Activated CD4-positive, alpha-beta T cell treated with anti-CD3 and anti-CD28 coated beads, Interleukin-2, amount 50 U/mL, for 16 hours (primary cell): ENCODE measurements at places on chromosomes 7 and 10.

DNA sequence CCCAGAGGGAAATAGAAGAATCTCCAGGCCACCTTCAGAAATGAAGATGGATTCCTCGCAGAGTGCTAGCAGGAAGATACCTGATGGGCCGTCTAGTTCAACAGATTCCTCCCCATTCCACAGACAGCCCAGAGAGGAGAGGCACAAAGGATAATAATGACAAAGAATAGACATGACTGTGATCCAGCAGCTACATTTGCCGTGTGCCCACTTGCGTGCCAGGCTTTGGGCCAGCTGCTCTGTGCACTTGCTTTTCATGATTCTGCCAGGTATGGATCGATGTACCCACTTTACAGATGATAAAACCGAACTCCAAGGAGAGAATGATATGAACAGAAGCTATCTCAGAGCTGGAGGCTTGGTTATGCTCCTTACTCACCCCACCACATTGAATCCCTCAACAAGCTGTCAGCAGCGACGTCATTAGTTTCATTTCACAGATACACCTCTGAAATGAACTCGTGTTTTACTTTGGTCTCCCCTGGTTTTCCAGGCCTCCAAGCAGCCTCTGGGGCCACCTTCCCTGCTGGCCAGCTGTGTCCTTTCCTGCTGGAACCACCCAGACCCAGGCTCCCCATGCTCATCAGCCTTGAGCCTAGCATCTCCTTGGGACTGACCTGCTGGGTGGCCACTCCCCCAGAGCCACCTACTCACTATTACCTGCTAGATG, 11.9 kb upstream of the WDFY4 start:
- DNase-seq = no peak

DNA sequence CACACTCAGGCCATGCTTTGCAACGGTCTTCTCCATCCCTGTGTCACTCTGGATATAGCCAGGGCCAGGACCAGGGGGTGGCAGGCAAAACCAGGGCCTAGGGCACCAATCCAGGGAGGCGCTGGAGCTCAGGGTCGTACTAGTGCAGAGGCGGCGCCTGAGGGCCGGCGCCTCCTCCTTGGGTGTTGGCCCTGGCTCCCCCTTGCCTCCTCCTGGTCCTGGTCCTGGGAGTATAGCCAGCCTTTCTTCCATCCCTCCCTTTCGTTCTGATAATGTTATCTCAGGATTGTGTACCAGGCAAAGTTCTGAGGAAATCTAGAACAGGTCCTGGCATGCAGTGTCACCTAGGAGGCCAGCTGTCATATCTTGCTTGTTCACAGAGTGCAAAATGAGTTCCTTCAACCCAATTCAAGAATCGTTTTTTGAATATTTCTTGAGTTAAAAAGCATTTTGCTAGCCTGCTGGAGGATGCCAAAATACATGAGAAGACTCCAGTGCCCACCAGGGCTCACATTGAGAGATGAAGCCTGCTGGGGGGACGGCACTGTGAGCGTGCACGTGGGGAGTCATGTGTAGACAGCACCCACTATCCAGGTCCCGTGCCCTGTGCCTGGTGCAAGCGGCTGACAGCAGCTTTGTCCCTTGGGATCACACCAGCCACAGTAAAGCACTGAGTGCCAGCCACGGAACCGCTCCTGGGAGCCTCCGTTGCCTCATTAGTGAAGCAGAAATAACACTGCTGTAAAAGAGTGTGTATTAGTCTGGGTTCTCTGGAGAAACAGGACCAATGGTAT, 106.9 kb upstream of the C7orf33 start:
- DNase-seq = no peak

GRCh38 chr10:85315657-85316056, 987.3 kb downstream of the CCSER2 start:
- no peak for DNase-seq

GRCh38 chr10:88172159-88172558, 308.7 kb downstream of the PTEN start:
- no peak for DNase-seq

DNA sequence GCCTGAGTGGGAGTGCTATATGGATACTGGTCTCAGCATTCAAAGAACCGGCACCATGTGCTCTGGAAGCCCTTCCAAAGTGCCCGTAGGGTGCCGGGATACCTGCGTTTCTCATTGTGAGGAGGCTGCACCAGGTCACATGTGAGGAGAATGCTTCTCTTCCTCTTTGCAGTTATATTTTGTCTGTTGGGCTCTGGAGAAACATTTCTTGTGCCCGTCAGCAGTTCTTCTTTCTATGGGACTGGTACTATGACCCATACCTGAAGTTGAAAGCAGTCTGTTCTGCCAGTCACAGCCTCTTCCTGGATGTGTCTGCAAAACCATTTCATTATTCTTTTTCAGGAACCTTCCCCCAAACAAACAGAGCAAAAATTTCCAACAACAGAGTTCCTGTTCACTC, 465.0 kb downstream of the SUGCT start:
- no peak for DNase-seq

DNA sequence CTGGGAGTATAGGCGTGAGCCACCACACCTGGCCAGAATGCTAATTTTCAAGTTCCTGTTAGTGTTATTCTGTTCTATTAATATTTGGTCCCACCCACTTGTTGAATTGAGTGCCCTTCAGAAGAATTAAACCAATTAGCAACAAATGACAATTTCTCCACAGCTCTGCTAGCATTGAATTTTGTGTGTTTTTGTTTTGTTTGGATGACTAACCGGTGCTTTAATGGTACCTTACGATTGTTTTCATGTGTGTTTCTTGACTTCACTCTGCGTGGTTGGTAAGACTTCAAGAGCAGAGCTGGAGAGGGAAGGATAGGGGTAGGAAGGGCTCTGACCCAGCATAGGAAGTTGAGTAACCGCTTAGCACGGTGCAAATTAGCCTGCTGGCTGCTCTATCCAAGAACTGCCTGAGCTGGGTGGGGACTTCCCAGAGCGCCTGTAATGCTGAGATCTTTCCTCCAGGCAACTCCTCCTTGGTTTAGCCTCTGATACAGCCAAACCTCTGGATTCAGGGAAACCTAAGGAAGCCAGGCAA, 4.6 kb downstream of the ARPC1B start:
- DNase-seq = peak; percentile 68
